ENCODE measurements at places on chromosomes 6 and 20. TPM values are rescaled to one million over a fixed set of nuclear protein-coding genes. Genes with fewer than 3 reads are reported as not detected.

The SLC12A5 gene
- total RNA-seq: not detected

The PHACTR3 gene
- total RNA-seq: not detected

The LRRC73 gene
- total RNA-seq: not detected

The ZSWIM1 gene
- 3.5 TPM for total RNA-seq

The TMEM14B gene
- total RNA-seq: 59.1 TPM

The ISM1 gene
- 60.1 TPM for total RNA-seq

The CRIP3 gene
- not detected for total RNA-seq

The ROS1 gene
- total RNA-seq: not detected

The FAM83C gene
- total RNA-seq: not detected
